ENCODE measurements at places on chromosomes 2 and 18.

DNA sequence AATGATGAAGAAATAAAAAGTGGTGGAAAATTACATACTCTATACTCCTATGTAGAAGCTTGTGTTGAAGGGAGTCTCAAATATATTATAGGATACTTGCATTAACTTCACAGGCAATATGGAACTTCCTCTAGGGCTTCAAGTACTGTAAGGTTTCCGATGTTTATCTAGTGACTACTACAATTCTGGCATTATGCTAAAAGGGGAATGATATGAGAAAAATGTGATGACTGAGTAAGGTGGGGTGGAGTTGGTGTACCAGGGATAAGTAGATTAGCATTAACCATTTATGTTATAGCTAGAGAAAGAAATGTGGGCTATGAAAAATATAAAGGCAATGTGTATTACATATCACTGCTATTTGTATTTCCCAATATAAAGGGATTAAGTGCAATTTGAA, 229.5 kb downstream of the DCC start:
- H3K36me3 ChIP-seq, result no peaks in the 10 kb centered on the region
- H3K27me3 ChIP-seq, result no peaks in the 10 kb centered on the region
- H3K4me3 ChIP-seq, result no peak overlapping the region
- no peak overlapping the region for H3K27ac ChIP-seq

DNA sequence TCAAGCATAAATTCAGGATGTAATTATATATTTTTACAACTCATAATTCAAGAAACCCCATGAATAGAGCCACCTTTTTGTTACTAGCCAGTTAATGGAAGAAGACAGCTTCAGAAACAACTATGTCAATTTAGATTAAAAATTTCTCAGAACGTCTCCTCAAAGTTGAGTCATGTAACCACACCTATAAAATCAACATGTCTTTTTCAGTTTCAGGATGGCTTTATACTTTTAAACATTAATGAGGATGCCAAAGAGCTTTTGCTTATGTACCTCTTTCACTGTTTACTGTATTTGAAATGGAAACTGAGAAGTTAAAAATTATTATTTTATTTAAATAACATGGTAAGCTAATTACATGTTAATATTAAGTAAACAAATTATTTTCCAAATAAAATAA, 280.1 kb downstream of the PTH2R start:
- no peak for DNase-seq
- no peaks in the 10 kb centered on the region for H3K4me1 ChIP-seq
- H3K27ac ChIP-seq, result no peak overlapping the region

DNA sequence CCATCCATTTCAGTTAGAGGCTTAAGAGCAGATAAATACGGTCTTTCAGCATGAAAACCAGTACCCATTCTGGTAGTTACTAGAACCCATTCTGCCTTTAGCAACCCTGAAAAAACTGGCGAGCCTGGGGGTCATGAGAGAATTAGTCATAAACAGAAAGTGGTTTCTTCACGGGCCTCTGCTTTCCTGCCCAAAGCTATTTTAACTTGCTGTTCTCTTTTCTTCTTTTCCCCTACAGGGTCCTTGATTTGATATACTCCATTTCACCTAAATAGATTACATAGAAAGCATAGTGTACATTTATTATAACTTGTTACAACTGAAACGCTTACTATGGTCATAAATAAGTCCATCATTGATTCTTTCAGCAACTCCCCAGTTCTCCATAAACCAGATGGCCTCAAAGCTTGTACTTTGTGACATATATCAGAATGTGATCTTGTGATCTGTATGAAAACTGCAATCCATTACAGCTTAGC, 48.3 kb downstream of the WDFY1 start:
- H3K27me3 ChIP-seq, result no peaks in the 10 kb centered on the region
- H3K4me1 ChIP-seq, result peaks cover 14% of the 10 kb centered on the region
- no peak for DNase-seq
- peaks cover 27% of the 10 kb centered on the region for H3K36me3 ChIP-seq

DNA sequence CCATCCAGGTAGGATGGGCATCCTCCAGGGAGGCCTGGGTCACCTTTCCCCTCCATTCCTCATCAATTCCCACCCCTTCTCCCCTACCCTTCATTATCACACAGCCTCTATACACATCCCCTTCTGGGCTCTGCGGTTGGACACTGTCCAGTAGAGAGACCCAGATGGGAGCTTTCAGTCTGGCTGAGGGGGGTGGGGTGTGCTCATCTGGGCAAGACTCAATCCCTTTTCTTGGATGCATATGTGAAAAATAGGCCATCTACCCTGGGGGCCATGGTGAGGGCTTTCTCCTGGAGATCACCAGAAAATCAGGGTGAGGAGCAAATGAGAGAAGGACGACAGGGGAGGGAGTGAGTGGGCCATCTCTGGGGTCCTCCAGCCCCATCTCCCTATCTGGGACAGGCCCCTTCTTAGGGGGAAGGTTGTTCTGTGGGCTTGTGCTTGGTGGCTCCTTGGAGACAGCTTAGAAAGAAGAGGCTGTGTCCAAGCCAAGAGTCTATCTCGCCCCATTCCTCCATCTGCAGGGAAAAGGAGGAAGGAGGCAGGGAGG, 160.1 kb downstream of the DYSF start:
- no peak for DNase-seq
- H3K4me1 ChIP-seq, result no peaks in the 10 kb centered on the region
- H3K4me3 ChIP-seq, result no peak overlapping the region

- no peak for DNase-seq
- H3K4me1 ChIP-seq, result peaks cover 5% of the 10 kb centered on the region
- H3K27ac ChIP-seq, result no peak overlapping the region
- H3K4me3 ChIP-seq, result no peak overlapping the region
- H3K27me3 ChIP-seq, result no peaks in the 10 kb centered on the region
- no peaks in the 10 kb centered on the region for H3K36me3 ChIP-seq
Measured at GRCh38 chr2:42092084-42092996, 44.5 kb downstream of the PKDCC start.

- no peak overlapping the region for H3K4me3 ChIP-seq
- peaks cover 69% of the 10 kb centered on the region for H3K4me1 ChIP-seq
- no peak overlapping the region for H3K27ac ChIP-seq
- no peak for DNase-seq
Measured at GRCh38 chr2:105324101-105324500, 5.4 kb downstream of the TGFBRAP1 start.

- no peak for DNase-seq
- H3K27ac ChIP-seq, result no peak overlapping the region
- H3K4me3 ChIP-seq, result no peak overlapping the region
- no peaks in the 10 kb centered on the region for H3K36me3 ChIP-seq
Measured at GRCh38 chr2:16441431-16441830, 224.2 kb downstream of the CYRIA start.

DNA sequence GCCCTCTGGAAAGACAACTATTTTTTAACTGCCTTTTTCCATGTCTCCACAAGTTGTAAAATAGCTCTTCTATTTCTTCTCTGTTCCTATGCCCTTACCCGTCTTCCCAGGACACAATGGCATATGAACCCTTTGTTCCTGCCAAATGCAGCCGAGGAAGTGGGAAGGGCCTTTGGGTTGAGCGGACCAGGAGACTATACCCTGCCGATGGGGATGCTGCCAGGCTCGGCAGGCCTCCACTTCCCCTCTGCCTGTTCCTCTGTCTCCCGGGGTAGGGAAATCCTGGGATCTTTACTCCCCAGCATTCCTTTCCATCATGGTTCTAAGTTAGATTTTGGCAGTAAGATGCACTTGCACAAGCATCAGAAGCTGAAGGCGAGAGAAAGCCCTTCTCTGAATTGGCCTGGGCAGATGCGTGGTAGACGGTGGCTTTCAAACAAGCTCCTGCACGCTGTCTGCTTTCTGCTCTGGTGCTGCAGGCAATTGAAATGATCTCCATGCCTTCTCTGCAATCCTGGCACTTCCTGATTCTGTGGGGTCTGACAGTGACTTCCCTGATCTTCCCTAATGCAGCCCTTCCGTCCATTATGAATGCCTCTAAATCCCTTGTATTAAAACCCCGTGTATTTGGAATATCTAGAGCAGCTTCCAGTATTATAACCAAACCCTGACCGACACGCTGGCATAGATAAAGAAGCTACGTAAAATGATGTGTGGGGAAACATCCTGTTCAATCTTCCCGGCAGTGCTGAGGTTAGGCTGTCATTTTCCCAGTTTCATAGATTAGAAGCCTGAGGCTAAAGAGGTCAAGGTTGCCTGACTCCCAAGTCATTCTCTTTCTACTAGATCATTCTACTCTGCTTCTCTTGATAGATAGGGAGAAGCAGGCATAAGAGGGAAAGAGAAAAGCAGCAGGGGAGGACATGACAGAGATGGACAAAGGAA, 69.8 kb downstream of the MCFD2 start:
- H3K27me3 ChIP-seq, result peaks cover 4% of the 10 kb centered on the region
- H3K4me3 ChIP-seq, result no peak overlapping the region
- DNase-seq, result no peak
- no peaks in the 10 kb centered on the region for H3K36me3 ChIP-seq
- H3K4me1 ChIP-seq, result no peaks in the 10 kb centered on the region

DNA sequence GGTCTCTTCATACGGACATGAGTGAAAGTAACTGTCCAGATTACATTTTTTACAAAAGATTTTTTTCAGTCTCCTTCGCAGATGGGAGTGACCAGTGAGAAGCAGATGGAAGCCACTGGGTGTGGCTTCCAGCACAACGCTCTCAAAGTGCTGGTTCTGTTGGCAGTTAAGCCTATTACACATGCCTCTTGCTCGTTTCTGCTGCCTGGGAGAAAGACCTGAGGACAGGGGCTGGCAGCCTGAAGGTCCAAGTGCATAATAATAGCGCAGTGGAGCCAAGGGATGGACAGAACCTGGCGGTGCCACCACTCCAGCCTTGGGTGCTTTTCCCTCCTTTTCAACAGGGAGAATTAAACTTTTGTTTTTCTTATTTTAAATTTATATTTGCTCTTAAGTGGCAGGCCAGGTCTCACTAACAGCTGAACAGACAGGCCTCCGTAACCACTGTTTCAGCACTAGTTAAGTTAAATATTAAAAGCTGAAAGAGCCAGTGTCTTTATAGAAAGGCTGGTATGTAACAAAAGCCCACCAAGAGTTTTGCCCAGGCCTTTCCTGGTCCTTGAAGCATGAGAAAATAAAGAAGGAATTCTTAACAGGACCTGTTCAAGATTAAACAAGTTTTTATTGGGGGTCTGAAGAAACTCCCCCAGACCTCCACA, 1.2 kb upstream of the SKA1 start:
- DNase-seq, result no peak
- H3K27ac ChIP-seq, result no peak overlapping the region
- H3K27me3 ChIP-seq, result peaks cover 18% of the 10 kb centered on the region
- H3K36me3 ChIP-seq, result peaks cover 5% of the 10 kb centered on the region
- peaks cover 5% of the 10 kb centered on the region for H3K4me1 ChIP-seq

DNA sequence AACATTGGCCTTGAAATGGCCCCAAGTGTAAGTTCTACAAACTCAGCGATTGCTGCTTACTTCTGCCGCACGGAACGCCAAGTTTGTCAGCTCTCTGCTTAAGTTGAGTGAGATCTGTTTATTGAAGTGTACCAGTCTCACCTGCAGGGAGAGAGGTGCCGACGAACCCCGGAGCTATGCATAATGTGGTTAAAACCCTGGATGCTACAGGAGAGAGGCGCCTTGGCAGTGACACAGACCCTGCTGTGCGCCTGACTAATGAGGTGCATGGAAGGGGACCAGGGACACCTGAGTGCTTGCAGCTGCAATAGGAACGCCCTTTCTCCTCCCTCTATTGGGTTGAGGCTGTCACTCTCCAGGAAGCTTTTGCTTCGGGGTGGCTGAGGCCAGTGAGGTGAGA, 979 bp downstream of the SLC9A2 start:
- peak overlapping the region; percentile 54 for H3K4me3 ChIP-seq
- H3K4me1 ChIP-seq, result peaks cover 13% of the 10 kb centered on the region
- H3K27me3 ChIP-seq, result peaks cover 62% of the 10 kb centered on the region
- no peaks in the 10 kb centered on the region for H3K36me3 ChIP-seq

DNA sequence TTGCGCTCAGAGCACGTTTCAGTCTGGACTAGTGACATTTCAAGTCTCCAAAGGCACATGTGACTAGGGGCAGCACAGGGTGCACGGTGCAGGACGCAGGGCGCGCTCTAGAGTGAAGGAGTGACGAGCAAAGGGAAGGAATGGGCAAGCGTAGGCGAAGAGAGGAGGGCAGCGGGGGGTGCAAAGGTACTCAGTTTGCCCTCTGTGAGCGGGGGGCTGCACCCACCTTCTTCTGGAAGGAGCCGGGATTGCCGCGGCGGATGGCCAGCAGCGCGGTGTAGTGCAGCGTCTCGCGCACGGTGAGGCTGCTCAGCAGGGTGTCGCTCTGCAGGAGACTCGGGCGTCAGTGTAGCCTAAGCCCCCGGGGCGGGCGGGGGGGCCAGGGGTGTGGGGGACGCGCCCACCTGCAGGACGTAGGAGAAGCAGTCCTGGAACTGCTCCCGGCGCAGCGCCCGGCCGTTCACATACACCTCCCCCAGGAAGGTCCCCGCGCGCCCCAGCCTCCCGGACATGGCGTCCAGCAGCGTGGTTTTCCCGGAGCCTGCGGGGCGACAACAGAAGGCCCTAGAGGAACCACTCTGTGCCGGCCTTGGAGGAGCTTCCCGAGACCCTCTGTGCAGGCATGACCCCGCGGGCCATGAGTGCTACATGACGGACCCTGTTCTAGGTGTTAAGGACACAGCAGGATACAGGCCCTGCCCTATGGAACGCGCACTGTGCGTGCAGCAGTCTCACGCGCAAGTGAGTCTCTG, 6.9 kb downstream of the ABCG5 start:
- H3K4me3 ChIP-seq, result no peak overlapping the region
- H3K36me3 ChIP-seq, result no peaks in the 10 kb centered on the region
- peaks cover 36% of the 10 kb centered on the region for H3K27me3 ChIP-seq
- no peak for DNase-seq
- H3K4me1 ChIP-seq, result peaks cover 3% of the 10 kb centered on the region
- H3K27ac ChIP-seq, result no peak overlapping the region

DNA sequence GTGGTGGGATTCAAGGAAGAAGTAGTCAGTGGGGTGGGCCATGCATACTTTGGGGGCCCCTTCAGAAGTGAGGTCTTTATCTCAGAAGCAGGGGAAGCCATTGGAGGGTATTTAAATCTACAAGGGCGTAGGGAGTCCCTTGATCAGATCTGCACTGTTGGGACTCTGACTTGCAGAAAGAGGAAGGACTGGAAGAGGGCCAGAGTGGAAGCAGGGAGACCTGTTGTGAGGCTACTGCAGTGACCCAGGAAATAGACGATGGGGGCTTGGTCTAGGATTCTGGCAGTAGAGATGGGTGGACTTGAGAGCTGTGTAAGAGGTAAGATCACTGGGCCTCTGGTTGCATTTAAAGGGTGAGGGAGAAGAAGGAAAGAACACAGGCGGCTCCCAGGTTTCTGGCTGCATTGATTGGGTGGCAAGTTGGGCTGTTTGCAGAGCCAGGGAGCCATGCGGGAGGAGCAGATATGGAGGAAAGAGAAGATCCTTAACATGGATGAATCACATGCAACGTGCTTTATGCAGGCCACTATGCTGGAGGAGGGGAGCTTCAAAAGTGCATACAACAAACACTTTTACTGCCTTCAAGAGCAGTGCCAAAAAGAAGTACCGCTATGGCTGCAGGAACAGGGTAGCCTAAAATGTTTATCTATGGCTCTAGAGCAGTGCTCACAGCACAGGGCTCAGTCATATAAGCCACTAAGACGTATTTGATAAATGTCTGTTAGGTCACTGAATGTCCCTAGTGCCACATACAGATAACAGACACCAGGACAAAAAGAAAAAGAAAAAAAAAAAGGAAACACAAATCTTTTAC, 2.3 kb downstream of the SFXN5 start:
- H3K27ac ChIP-seq, result peak overlapping the region; percentile 5
- DNase-seq, result no peak
- peaks cover 31% of the 10 kb centered on the region for H3K4me1 ChIP-seq
- H3K4me3 ChIP-seq, result peak overlapping the region; percentile 78
- H3K27me3 ChIP-seq, result no peaks in the 10 kb centered on the region

- no peaks in the 10 kb centered on the region for H3K4me1 ChIP-seq
- no peak overlapping the region for H3K27ac ChIP-seq
- no peaks in the 10 kb centered on the region for H3K36me3 ChIP-seq
- no peak overlapping the region for H3K4me3 ChIP-seq
- H3K27me3 ChIP-seq, result peaks cover 13% of the 10 kb centered on the region
Measured at GRCh38 chr2:162226836-162227235, 16.4 kb downstream of the FAP start.
